Right lung (tissue), 10 donors: ENCODE measurements at places on chromosomes 13 and 19. TPM values are rescaled to one million over a fixed set of nuclear protein-coding genes. Genes with fewer than 3 reads are reported as not detected.

The COMP gene
- not detected for polyA plus RNA-seq

The WASF3 gene
- polyA plus RNA-seq, result 24.3 TPM

The C19orf81 gene
- polyA plus RNA-seq, result 0.45 TPM

The TGDS gene
- 25.1 TPM for polyA plus RNA-seq

The PTGIR gene
- 13.6 TPM for polyA plus RNA-seq

The CBY2 gene
- polyA plus RNA-seq, result not detected

The LYPD3 gene
- 1.7 TPM for polyA plus RNA-seq

DNA sequence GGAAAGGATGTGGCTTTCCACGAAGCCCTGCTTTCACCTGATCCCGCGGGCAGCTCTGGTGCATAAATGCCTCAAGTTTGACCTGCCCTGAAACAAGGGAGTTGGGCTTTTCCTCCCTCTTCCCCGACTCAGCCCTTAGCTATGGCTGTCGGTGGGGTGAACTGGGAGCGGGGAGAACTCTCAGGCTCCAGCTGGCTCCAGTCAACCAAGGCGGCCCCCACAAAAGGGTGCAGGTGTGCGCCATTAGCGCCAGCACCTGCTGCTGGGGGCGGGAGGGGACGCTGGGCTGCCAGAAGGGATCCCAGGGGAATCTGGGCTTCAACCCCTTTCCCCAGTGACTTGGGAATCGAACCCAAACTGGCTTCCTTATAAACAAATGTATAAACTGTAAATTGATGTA is 7.1 kb upstream of the DHRS12 start:
- DNase-seq, result no peak

DNA sequence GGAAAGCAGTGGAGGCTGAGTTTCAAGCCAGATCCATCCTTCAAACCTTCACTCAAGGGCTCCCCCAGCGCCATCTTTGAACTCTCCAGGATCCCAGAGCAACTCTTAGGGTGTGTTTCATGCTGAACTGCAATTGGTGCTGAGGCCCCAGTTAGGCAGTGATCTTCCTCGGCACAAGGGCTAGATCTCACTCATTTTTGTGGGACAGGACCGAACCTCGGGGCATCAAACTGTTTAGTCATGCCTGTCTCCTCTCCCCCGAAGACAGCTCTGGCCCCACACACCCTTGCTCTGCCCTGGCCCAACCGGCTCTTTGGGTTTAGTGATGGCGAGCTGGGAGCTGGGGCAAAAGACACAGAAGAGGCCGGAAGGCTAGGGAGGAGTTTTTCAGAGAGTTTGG is 115.1 kb downstream of the NUFIP1 start:
- DNase-seq, result no peak

- DNase-seq, result no peak
These were observed 222.4 kb downstream of the OLFM4 start for GRCh38 chr13:53250977-53251376.
